ENCODE measurements at places on chromosomes 5 and 9.
A peak's percentile ranks its signal among the peaks of the same experiment; 100 is the strongest.

DNA sequence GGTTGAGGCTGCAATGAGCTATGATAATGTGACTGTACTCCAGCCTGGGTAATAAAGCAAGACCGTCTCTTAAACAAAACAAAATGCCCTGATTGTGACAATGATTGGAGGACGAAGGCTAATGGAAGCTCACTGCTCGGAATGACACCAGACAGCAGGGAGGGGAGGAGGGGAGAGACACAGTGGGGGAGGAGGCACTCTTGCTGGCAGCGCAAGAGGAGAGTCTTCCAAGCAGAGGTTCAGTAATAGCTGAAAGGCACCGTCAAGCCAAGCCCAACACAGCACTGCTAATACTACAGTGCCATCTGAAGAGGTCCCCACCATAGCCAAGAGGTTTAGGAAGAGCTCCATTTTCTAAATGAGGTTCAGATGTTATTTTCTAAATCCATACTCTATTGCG lies 102.3 kb downstream of the GLDC start:
- no peak for DNase-seq

- DNase-seq: no peak
Measured at GRCh38 chr9:83312537-83312936, 225.7 kb downstream of the FRMD3 start.

DNA sequence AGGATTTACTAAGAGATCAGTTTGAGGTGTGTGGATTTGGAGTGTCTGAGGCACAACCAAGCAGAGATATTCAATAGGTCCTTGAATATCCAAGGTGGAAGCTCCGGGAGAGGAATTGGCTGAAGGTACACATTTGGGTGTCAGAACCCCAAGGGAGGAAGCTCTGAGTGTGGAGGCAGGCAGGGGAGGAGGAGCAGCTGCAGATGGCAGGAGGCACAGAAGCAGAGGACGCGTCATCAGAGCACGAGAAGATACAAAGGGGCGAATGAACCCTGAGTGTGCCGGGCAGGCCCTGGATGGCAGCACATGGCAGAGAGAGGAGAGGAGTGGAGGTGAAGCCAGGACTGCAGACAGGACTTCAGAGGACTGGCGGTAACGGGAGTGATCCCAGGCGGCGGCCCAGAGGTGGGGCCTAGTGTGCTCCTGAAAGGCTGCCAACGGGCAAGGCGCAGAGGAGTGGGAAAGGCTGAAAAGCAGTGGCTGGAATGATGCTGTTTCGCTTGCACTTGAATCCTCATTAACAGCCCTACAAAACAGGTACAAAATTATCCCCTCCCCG lies 179.8 kb downstream of the FANCC start:
- DNase-seq: no peak

DNA sequence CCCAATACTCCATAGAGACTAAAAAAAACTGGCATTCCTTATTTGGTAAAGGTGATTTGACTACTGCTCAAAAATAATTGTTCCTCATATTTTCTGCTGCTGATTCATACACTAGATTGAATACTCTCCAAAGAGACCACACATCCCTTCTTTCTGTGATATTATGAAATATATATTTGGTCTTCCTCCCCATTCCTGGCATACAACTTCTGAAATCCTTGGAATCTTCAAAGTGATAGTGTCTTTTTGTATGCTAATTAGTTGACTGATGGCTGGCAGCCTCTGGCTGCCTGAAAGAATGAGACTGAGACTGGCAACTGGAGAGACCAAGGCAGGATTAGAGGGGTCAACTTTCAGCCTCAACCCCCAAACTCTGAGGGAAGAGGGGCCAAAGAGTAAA lies 348.0 kb upstream of the RFX3 start:
- DNase-seq: no peak

DNA sequence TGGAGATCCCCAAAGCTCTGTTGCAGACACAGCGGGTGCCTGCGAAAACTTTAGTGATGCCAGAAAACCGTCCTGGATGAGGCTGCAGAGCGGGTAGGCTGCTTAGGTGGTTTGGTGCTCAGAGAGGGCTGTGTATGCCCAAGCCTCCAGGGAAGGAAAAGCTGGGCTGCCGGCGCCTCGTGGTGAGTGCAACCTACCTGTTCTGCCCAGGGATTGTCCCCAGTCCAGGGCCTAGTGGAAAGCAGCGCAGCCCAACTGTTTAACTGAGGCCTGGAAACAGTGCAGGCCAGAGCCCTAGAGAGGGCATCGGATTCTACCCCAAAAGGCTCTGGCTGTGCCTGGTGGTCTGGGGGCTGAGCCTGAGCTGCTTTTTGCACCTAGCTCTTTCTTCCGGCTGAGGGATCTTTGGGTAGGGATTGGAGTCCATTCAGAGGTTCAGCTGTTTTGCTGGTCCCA lies 2.8 kb downstream of the LMX1B start:
- DNase-seq: no peak

- DNase-seq: no peak
Measured at GRCh38 chr9:125183054-125183453, 6.5 kb downstream of the PPP6C start.

DNA sequence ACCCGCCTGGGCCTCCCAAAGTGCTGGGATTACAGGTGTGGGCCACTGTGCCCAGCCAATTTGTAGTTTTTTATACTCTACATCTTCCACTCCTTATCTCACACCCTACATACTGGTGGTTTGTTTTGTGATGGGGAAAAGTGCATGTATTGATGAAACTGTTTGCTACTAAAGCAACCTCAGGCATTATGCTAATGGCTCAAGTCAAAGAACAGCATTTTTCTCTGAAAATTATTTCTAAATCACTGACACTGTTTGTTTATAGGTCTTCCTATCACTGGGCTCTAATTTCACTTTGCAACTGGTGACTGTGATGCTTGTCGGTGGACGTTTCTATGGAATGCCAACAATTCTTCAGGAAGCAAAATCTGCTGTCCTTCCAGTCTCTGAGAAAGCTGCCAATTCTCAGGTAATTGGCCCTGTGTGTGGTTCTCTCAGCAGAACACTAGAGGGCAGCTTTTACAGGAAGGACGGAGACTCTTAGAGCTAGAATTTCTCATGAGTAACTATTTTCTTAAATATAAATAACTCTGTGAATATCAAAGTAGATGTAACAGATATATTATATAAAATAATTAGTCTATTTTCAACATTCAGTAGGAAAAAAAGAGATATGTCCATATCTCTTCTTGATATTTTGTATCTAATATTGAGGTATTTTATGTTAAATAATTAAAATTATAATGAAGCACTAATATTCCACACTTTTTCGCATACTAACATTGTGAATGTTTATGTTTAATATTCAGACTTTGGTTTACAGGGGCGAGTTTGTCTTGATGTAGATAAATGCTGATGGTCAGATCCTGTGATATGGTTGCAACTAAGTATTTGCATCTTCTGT lies 244.1 kb downstream of the ADGRV1 start:
- no peak for DNase-seq

- no peak for DNase-seq
Measured at GRCh38 chr9:103669296-103669695, 424.8 kb upstream of the SMC2 start.

DNA sequence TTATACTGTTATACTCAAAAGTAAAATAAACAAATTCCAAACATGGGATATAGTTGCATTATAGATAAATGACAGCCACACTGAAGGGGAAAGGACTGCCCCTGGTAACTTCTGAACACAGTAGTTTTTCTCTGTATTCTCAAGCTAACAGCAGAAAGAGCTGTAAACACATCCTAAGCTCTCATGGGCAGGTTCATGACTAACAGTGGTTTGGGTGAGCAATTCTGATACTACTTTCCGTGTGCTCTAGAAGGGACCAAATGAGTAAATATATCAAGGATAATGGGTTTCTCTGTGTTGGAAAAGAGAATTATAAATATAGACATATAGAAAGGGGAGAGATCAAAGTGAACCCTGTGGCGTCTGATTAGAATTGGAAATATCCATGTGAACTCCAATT lies 2.2 kb upstream of the LCN6 start:
- DNase-seq: no peak

DNA sequence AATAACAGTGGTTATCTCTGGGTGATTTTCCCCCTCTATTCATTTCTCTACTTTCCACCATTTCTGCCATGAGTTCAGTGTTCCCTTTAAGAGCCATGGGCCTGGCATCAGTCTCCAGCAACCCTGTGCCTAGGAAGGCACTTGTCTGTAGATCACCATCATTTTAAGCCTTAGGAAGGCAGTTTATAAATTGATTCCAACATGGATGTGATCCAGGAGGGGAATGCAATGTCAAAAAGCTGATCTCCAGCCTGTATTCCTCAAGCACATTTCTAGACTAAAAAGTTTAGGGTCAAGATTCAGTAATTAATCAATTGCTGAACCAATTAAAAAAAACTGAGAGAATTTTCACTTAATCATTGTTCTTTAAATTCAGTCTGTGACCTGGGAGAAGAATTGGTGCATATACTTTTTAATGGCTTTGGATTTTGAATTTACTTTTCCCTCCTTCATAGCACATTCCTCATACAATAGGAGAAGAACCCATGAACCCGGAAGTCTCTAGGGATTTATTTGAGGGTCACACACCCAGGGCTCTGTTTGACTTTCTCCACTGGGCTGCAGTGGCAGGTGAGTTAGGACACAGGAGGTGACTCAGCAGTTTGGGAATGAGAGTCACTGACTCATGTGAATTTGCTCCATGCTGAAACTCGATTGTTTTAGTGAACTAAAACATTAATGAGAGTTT lies 6.1 kb upstream of the ERMP1 start:
- no peak for DNase-seq

DNA sequence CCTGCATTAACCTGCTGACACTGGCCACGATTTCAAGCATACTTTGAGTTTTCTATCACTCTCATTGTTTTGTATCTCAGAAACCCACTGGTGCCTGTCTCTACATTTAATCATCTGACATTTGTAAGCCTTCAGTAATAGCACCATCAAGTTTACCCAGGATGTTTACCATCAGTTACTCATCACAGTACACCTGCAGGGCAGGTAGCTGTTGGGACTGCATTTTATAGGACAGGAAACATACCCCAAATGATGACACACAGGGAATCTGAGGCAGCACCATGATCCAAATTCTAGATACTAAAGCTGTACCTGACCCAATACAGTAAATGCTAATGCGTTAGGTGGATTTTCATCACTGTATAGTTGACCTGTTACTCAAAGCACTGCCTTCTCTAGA lies 114.2 kb downstream of the FEM1C start:
- no peak for DNase-seq

GRCh38 chr5:136025900-136026299 lies 2.9 kb upstream of the TGFBI start:
- no peak for DNase-seq

DNA sequence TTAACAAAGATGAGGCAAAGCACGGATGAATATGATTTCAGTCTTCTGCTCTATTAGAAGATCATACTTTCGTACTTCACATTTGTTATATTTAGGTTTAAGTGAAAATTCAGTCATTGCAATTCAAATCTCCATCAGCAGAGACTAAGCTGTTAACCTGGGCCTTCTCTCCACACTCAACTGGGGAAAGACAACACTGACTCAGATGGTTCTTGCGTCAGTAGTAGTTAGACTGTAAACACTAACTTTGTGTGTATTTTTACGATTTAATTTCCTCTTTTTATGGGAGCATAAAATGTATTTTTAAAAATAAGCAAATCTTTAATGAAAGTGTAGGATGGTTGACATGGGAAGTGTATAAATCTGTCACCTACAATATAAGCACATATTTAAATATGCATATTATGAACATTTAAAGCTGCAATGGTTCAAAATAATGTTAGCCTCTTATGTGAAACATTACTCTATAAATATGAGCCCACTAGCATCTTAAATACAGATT lies 42.7 kb upstream of the ZNF608 start:
- DNase-seq: no peak

DNA sequence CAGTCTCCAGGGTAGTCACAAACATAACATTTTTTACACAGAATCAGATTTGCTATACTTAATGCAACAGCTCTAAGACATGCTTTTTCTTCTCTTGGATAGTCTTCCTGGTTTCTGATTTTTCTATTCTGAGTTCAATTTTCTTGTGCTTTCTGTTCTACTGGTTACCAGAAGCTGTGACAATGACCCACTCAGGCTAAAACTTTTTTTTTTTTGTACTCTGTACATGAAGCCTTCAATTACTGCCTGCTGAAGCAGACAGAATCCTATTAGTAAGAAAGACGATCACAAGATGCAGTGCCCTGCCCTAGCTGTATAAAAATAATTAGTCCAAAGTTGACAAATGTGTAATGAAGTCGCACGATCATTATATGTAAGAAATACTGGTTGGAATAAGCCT lies 231.1 kb upstream of the TBCA start:
- DNase-seq: no peak

DNA sequence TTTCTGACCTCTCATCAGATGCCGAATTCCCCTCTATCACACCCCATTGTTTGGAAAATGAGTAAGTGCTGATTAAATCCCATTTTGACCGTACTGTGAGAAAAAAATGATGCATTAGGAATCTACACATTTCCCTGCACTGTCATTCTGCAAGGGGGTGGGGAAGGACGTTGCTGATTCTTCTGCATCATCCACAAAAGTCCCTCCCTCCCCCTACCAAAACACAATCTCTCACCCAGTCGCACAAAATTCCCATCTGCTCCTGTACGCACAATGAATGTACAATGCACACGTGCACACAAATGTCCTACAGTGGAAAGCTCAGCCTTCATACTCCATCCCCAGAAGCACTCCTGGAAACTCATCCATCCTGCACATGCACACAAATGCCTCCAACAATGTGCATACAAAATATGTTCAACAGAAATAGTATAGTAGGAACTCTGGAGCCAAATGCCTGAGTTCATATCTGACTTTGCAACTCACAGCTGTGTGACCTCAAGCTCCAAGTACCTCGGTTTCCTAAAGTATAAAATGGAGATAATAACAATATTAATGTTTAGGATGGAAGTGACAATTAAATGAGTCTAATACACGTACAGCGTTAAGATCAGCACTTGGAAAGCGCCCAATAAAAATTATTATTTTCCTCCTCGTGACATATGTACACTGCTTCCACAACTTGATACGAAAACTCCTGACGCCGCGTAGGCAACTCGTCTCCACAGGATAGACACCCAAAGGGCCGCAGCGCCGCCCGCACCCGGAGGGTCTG lies 809 bp downstream of the TNIP1 start:
- DNase-seq: no peak

DNA sequence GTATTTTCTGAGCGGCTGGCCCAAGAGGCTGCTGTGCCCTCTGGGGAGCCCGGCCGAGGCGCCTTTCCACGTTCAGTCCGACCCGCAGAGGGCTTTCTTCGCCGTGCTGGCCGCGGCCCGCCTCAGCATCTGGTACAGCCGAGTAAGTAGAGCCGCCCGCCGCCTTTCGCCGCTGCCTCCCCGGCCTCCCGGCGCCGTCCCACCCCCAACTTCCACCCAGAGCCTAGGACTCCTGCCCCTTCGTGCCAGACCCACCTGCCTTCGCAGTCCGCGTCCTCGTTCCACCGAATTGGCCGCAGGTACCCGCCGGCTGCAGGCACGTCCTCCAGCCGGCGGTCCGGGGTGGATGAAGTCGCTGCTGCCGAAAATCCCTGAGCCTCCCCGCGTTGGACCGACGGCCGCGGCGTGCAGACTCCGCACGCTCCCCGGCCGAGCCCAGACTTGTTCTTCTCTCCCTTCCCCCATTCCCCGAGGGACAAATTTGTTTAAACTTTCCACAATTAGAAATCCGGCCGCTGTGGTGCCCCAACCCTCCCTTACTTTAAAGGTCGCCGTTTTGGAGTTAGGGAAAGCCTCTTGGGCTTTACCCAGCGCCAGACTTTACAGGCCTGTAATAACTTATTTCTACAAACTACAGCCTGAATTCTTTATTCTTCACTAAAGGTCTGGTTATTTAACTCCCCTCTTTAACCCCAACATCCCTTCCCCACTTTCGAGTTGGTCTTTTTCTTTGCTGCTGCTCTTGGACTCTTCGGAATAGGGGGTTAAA lies 589 bp downstream of the RIC1 start:
- peak; percentile 51 for DNase-seq
